ENCODE measurements at places on chromosomes 12 and 14.

- DNase-seq = peak; percentile 49
These were observed 3.8 kb upstream of the SIVA1 start for GRCh38 chr14:104749111-104749649.

- DNase-seq = no peak
These were observed 172.1 kb downstream of the ACSS3 start for GRCh38 chr12:81249976-81250375.

- no peak for DNase-seq
These were observed 171.2 kb upstream of the CDKN3 start for GRCh38 chr14:54225457-54226060.

DNA sequence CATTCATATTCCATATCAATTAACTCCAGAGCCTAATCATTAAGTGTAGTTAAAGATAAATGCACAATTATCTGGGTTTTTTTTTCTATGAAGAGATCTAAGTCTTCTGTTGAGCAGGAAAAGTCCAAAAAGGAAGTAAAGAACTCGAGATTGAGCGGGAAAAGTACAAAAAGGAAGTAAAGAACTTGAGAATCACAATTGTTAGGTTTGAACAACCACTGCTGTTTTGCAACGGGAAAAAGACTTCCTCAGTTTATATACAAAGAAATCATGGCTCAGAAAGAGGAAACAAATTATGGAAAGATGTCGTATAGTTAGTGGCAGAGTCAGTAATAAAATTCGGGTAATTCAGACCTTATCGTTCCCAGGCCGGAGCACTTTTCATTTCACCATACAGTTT lies 63.3 kb downstream of the PPP1R12A start:
- DNase-seq = no peak

- no peak for DNase-seq
These were observed 88.9 kb downstream of the NTF3 start for GRCh38 chr12:5520831-5521230.

DNA sequence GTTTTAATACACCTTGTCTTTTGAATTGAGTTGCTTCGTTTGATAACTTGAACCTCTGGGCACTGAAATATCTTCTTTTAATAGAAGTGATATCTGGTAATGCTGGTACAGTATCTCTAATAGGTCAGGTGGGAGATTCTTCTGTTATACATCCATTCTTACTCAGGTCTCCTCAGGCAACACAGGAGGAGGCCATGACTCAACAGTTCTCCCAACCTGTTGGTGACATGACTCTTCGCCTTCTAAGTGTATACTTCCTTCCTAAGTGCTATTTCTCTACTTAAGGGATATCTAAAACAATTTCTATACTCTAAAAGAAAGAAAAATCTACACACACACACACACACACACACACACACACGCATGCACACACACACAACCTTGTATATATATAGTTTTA lies 509.1 kb downstream of the PCNX1 start:
- no peak for DNase-seq

GRCh38 chr12:97194546-97194945 lies 268.1 kb upstream of the RMST start:
- DNase-seq = no peak

DNA sequence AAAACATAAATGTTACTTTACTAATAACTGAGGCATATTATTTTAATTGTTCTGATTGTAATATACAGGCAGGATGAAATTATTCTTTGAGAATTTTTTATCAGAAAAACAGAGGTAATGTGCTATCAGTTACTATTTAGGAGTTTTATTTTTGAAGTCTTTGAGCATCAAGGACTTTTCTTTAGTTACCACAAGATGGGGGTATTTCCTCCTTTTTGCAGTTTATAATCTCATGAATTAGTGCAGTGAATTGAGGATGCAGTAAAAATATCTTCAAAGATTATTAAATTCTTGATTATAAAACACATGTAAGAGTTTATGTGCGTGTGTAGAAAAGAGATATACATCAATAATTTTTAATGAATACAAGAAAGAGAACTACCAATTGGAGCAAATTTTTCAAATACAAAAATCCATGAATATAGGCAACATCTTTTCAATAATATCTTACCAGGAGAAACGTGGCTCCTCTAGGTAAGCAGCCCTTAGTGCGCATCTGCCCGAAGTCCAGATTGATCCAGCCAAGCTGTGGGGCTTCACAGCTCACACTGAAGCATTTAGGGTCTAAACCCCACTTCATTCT lies 71.6 kb downstream of the ERGIC2 start:
- no peak for DNase-seq

DNA sequence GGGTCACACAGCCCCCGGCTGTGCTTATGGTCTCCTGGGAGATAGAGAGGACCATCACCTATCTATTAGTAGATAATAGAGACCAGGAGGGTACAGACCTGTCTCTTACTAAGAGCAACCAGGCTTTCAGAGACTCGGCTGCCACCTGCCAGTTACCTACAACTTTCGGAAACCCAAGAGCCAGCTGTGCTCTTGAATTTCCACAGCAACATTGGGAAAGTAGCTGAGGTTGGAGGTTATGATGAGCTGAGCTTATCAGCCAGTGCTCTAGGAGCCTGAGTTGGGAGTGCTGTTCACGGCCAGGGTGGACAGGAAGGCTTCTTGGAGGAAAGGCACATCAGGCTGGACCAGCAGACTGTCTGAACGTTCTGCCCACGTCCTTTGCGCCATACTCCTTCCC lies 67.6 kb downstream of the RIN3 start:
- no peak for DNase-seq

DNA sequence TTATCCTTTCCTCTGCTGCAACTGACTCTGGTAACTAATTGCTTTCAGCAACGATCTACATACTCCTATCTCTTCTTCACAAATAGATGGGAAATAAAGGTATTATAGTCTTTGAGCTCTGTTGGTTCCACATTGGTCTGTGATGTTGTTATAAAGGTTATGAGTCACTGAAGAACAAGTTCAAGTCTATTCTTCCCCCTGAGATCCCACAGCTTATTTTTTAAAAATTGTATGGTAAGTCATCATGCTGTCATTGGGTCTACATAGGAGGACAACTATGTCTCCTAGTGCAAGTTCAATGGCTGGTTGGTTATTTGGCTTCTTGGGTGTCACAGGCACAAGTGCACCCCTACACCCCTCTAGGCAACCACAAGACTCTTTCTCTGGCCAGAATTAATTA lies 49.6 kb upstream of the PTCSC3 start:
- no peak for DNase-seq

DNA sequence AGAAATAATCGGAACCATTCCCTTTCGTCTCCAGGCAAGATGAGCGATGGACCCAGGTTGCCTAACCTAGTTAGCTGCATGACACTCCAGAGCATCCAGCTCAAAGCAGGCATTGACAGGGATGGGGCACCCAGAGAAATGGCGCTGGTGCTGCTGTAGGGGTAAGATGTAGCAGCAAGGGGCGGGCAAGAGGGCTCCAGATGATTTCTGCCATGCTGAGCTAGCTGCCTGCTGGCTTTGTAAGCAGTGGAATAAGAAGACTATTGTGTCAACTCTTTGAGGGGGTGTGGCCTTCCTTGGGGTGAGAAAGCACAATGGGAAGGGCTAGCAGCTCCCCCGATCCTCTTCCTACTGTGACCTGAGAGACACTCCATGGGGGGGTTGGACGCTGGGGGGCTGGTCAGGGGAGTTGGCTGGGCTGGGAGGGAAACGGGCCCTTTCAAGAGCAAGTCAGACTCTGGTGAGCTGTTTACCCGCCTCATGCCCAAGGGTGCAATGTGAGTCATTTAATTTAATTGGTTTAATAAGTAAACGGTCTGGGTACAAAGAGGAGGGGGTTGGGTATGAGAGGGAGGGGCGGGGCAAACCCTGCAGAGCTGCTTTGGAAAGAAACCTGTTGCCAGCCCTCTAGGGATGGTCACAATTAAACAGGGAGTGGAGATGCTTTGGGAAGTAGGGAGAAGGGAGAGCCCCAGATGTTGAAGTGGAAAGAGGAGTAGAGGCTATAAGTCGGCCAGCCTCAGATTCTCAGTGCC lies 50.5 kb downstream of the B4GALNT3 start:
- DNase-seq = peak; percentile 5
